Sigmoid colon (tissue), 7 donors: ENCODE measurements at places on chromosomes 11 and 22. TPM values are rescaled to one million over a fixed set of nuclear protein-coding genes. Genes with fewer than 3 reads are reported as not detected.
A peak's percentile ranks its signal among the peaks of the same experiment; 100 is the strongest.

Gene TMEM191C
- polyA plus RNA-seq = 5.3 TPM

- H3K27ac ChIP-seq = peak overlapping the region; percentile 91
- no peaks in the 10 kb centered on the region for H3K27me3 ChIP-seq
- no peak for DNase-seq
- peak overlapping the region; percentile 76 for H3K4me3 ChIP-seq
Measured at GRCh38 chr22:32800994-32801536, 440 bp upstream of the TIMP3 start.

Gene GNG3
- not detected for polyA plus RNA-seq

GRCh38 chr22:37740455-37741311 is 43.8 kb downstream of the TRIOBP start:
- H3K27me3 ChIP-seq = no peaks in the 10 kb centered on the region
- H3K36me3 ChIP-seq = no peaks in the 10 kb centered on the region
- H3K4me1 ChIP-seq = peaks cover 54% of the 10 kb centered on the region

GRCh38 chr11:7936615-7937014 is 4.9 kb downstream of the OR10A3 start:
- no peaks in the 10 kb centered on the region for H3K36me3 ChIP-seq
- H3K4me3 ChIP-seq = no peak overlapping the region
- DNase-seq = no peak
- no peaks in the 10 kb centered on the region for H3K4me1 ChIP-seq

DNA sequence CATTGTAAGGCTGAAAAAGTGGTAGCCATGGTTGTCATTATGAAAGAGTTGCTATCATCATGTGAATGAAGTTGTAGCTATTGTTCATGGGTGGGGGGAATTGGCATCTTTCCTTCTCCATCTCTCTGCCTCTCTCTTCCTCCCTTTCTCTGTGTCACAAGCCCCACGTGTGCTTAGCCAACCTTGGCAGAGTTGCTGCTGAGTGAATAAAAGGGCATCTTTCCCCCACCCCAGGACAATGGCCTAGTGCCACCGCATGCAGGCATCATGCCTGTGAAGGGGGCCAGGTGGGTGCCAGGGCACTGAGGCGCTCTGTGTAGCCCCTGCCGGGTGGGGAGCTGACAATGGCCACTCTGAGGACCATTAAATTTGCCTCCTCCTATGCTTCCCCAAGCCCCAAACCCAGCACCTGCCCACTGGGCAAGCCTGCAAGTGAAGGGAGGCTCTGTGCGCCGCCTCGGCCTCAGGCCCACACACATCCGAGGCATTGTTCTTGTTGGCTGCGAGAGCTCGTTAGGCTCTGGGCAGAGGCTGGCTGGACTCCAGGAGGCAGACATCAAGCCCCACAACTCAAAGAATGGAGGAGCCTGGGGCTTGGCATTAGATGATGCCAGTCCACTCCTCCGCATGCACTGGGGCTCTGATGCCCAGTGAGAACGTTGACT is 103.9 kb downstream of the SEZ6L start:
- no peaks in the 10 kb centered on the region for H3K4me1 ChIP-seq
- H3K4me3 ChIP-seq = no peak overlapping the region
- no peaks in the 10 kb centered on the region for H3K36me3 ChIP-seq

- no peak overlapping the region for H3K27ac ChIP-seq
- H3K4me3 ChIP-seq = no peak overlapping the region
- DNase-seq = no peak
- peaks cover 24% of the 10 kb centered on the region for H3K36me3 ChIP-seq
- no peaks in the 10 kb centered on the region for H3K4me1 ChIP-seq
Measured at GRCh38 chr22:20426259-20426615, 11.4 kb downstream of the SCARF2 start.

Gene RPLP2
- 2,533 TPM for polyA plus RNA-seq

Gene DNAJB13
- not detected for polyA plus RNA-seq

Gene P2RX3
- polyA plus RNA-seq = 0.07 TPM

GRCh38 chr22:22921575-22921974 is 34.0 kb downstream of the IGLL5 start:
- no peaks in the 10 kb centered on the region for H3K36me3 ChIP-seq
- no peaks in the 10 kb centered on the region for H3K27me3 ChIP-seq
- H3K27ac ChIP-seq = no peak overlapping the region
- no peaks in the 10 kb centered on the region for H3K4me1 ChIP-seq
- DNase-seq = no peak

- no peak overlapping the region for H3K4me3 ChIP-seq
- H3K36me3 ChIP-seq = no peaks in the 10 kb centered on the region
- no peaks in the 10 kb centered on the region for H3K27me3 ChIP-seq
Measured at GRCh38 chr11:117613521-117613920, 183.5 kb downstream of the DSCAML1 start.

DNA sequence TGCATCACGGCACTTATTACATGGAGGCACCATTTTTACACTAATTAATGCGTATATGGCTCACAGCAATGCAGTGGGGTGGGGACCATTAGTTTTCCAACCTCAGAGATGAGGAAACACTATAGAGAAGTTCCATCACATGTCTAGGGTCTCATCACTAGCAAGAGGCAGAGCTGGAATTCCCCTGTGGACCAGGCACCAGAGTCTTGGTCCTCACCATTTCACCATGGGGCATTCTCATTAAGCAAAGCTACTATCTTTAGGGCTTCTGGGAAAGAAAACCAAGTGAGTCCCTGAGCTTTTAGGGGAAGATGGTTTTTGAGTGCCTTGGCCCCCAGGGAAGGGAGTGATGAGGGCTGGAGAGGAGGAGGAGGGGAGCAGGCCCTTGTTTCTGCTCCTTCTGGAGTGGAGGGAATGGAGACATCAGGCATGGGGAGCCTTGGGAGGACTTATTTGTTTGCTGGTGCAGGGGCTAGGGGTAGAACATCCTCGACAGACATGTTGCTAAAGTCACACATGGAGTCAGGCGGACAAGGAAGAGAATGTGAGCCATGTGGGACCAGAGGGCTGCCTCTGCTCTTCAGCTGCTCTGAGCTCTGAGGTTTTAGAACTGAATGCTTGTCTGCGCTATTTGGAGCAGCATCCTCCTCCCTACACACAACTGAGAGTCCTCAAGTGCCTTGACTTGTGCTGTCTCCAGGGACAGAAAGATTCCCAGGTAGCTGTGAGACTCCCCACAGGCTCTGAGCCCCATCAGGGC is 40.3 kb upstream of the ZBED5 start:
- no peak overlapping the region for H3K4me3 ChIP-seq
- H3K36me3 ChIP-seq = no peaks in the 10 kb centered on the region
- no peaks in the 10 kb centered on the region for H3K27me3 ChIP-seq
- H3K4me1 ChIP-seq = peaks cover 43% of the 10 kb centered on the region
- no peak overlapping the region for H3K27ac ChIP-seq
- DNase-seq = no peak

Gene MFRP
- not detected for polyA plus RNA-seq

GRCh38 chr11:132264616-132265015 is 894.2 kb downstream of the NTM start:
- no peaks in the 10 kb centered on the region for H3K27me3 ChIP-seq
- no peaks in the 10 kb centered on the region for H3K36me3 ChIP-seq
- no peaks in the 10 kb centered on the region for H3K4me1 ChIP-seq
- no peak for DNase-seq
- H3K27ac ChIP-seq = no peak overlapping the region

DNA sequence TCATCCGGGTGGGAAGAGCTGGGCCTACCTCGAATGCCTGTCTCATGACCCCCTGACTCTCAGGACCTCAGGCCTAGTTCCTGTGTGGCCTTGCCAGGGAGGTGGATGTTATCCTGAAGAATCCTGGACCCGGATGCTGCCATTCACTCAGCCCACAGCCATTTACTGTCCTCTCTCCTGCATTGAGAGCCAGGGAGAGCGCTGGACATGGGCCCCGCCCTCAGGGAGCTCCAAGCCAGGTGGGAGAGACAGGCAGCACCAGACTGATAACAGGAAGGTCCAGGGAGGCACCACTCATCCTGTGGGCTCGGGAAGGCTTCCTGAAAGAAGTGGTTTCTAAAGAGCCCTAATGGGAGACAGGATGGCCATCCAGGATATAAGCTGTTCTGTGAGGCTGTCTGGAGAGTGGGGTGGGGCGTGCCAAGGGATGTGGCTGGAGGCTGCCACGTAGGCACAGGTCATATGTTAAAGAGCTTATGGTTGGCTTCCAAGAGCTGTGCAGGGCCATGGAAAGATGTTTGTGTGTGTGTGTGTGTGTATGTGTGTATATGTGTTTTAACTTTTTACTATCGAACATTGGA is 8.6 kb downstream of the SERPINH1 start:
- peaks cover 53% of the 10 kb centered on the region for H3K4me1 ChIP-seq
- no peak overlapping the region for H3K27ac ChIP-seq
- H3K27me3 ChIP-seq = no peaks in the 10 kb centered on the region
- peaks cover 83% of the 10 kb centered on the region for H3K36me3 ChIP-seq
- no peak overlapping the region for H3K4me3 ChIP-seq

GRCh38 chr11:103652013-103652412 is 384.4 kb upstream of the DDI1 start:
- DNase-seq = no peak
- H3K36me3 ChIP-seq = no peaks in the 10 kb centered on the region
- no peak overlapping the region for H3K27ac ChIP-seq
- H3K27me3 ChIP-seq = no peaks in the 10 kb centered on the region
- H3K4me3 ChIP-seq = no peak overlapping the region

GRCh38 chr11:11786771-11787170 is 55.0 kb upstream of the USP47 start:
- DNase-seq = no peak
- no peak overlapping the region for H3K27ac ChIP-seq
- H3K4me3 ChIP-seq = no peak overlapping the region
- no peaks in the 10 kb centered on the region for H3K36me3 ChIP-seq
- no peaks in the 10 kb centered on the region for H3K4me1 ChIP-seq

Gene KRTAP5-2
- polyA plus RNA-seq = 0.29 TPM

Gene SLC17A6
- polyA plus RNA-seq = not detected

DNA sequence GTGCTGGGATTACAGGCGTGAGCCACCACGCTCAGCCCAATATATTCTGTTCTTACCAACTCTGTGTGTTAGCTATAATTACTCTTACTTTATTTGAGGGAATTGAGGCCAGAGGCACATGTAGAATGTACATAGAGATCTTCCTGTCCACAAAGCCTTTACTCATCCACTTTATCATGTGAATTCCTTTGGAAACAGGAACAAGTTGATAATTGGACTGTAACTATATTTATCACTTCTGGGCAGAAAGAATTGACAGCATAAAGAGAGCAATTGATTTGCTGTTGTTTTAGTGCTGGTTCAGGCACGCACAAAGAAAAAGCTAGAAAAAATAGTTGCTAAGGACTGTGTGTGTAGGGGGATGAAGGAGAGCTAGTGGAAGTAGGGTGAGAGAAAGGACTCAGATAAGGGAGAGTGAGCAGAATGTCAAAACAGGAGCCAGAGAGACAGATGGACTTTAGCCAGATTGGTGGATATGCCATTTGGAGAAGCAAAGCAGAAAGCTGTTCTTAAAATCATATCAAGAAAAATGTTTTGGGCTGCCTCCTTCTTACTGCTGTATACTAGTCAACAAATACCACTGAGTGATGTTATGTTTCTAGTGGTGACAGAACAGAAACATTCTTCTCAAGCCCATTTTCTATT is 929.8 kb upstream of the CNTN5 start:
- H3K27ac ChIP-seq = no peak overlapping the region
- no peaks in the 10 kb centered on the region for H3K27me3 ChIP-seq
- no peaks in the 10 kb centered on the region for H3K4me1 ChIP-seq
- H3K4me3 ChIP-seq = no peak overlapping the region

Gene SLC6A5
- polyA plus RNA-seq = not detected

Gene LRRC75B
- polyA plus RNA-seq = 14.4 TPM

DNA sequence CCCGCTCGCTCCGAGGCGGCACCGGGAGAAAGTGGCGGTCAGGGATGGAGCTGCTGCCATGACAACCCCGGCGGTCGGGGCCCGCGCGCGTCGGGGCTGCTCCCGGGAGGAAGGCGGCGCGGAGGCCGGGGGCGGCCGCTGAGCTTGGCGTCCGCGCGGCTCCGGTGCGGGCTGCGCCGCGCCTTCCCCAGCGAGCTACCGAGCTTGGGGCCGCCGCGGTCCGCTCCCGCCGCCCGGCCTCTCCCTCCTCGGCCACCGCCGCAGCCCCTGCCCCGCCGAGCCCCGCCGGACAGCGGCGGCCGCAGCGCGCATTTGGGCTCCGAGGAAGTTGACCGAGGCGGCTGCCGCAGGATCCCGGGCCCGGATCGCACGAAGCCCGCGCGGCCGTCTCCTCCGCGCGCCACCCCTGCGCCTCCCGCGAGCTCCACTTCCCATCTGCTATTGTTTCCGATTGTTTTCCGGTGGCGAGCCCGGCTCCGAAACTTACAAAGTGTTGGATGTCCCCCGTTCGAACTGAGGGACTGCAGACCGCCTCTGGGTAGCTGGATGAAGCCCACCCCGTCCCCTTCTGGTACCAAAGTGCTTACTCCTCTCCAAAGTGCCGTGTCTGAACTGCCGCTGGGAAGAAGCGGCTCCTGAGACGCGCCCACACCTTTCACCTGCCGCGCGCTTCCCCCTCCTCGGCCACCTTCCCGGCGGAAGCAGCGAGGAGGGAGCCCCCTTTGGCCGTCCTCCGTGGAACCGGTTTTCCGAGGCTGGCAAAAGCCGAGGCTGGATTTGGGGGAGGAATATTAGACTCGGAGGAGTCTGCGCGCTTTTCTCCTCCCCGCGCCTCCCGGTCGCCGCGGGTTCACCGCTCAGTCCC is 540.3 kb downstream of the NTM start:
- no peaks in the 10 kb centered on the region for H3K36me3 ChIP-seq
- DNase-seq = no peak
- peak overlapping the region; percentile 57 for H3K4me3 ChIP-seq
- H3K4me1 ChIP-seq = peaks cover 25% of the 10 kb centered on the region
- H3K27ac ChIP-seq = peak overlapping the region; percentile 71

Gene TCN1
- 1.8 TPM for polyA plus RNA-seq
